ENCODE measurements at places on chromosomes 5 and 9.

DNA sequence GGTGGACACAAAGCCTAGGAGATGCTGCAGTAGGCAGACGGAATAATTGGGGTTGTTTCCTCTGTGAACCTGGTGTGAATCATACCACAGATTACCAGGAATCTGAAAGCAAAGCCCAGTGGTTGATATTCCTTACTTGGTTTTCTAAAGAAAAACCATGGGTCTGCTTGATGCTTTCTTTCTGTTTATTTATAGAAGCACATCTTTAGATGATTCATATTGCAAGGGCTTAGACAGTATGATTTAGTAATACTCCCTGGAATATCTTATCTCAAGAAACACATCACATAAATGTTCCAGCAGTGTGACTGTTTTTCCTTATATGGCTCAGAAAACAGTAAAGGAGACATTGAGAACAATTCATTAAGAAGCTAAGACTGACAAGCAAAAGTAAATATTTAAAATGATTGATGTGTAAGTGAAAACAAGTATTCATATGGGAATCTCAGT lies 623.3 kb downstream of the RAB3C start:
- DNase-seq: no peak

GRCh38 chr5:106600803-106601202 lies 1069.9 kb downstream of the EFNA5 start:
- DNase-seq: no peak

DNA sequence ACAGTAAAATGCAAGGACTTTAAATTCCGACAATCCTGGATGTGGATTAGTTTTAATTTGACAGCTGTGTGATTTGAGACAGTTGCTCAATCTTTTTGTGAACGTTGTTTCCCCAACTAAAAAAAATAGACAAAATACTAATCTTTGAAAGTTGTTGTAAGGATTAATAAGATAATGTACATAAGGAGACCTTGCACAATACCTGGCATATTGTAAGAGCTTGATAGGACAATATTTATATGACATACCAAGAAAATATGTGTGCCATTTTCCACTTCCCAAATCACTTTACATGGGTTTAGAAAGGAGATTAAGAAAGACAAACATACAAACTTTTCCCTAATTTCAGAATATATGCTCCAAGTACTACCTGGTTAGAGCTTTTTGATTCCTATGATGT lies 25.3 kb downstream of the ARRDC3 start:
- DNase-seq: no peak

DNA sequence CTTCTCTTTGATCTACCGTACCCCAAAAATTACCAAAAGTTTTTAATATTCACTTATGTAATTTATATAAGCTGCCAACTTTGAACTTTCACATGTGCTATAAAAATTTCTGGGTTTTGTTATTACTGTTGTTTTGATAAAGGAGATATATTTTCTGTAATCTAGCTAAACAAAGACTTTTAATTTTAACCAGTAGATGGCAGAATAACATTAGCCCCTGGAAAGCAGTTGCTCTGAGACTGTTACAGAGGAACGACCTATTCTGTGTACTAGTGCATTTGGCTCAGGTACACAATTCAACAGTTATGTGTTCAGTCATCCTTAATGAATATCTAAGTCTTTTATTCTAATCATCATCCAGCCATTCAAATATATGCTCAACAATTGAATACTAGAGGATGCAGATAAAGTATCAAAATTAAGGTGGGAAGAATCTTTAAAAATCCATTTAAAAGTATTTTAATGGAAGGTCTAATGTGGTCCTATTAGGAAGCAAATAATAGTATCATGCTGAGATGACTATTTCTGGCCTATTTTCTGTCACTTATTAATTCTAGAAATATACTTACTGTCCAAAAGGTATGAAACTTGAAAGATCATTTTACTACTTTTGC lies 8.6 kb downstream of the KLHL9 start:
- no peak for DNase-seq

GRCh38 chr9:95506678-95507463 lies 9.9 kb downstream of the PTCH1 start:
- DNase-seq: no peak

DNA sequence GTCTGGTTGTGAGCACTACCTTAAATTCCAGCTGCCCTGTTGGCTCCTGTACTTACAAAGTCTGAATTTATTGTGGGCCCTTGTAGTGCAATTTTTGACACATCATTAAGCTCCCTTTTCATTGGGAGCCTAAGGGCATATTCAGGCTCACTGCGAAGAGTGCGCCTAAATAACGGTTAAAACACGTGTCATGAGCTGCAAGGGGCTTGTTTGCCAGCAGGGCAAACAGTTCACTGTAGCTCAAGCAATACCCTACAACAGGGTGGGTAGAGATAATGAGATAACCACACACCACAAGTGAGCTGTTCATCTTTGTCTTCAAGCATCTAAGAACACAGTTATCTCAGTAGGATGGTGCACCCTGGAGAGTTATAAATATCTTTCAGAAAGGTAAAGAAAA lies 214.2 kb downstream of the SLF1 start:
- no peak for DNase-seq

All from stimulated activated CD4-positive, alpha-beta T cell treated with anti-CD3 and anti-CD28 coated beads, Interleukin-1b, Interleukin-23, amount 100 ng/mL, for 1 hour (primary cell).